ENCODE measurements at places on chromosomes 12 and 14. TPM values are rescaled to one million over a fixed set of nuclear protein-coding genes. Genes with fewer than 3 reads are reported as not detected.

DNA sequence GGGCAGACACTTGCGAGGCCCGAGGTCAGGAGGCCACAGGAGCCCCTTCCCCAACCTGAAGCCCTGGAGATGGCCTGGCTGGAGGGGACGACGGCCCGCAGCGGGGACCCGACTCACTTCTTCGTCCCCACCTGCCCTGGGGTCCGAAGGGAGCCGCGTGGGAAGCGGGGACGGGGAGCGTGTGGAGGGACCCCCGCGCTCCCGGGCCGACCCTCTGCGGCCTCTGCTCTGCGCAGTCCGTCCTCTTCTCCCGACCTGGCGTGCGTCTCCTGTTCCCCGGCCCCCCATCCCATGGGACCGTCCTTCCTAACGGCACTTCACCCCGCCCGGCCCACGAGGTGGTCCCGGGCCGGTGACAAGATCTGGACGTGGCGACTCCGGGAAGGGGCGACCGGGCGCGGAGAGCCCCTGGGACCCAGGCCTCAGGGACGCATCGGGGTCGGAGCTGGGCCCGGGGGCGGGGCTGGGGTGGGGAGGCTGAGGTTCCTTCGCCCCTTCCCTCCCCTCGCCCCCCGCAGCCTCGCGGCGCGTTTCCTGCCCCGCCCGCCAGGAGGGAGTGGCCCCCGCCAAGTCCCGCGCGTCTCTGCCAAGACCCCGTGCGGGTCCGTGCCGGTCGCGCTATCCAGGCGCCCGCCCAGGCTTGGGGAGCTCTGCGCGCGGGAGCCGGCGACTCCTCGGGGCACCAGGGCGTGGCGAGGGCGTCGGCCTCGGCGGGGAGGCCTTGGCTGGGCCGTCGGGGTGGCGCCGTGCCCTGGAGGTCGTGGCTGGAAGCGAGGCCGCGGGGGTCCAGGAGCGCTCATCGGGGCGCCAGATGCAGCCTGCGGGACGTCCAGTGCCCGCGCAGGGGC is 97.1 kb downstream of the TNFAIP2 start:
- H3K27me3 ChIP-seq: peaks cover 51% of the 10 kb centered on the region
- no peak overlapping the region for H3K27ac ChIP-seq
- H3K4me3 ChIP-seq: peak overlapping the region; percentile 0
- H3K4me1 ChIP-seq: peaks cover 9% of the 10 kb centered on the region

DNA sequence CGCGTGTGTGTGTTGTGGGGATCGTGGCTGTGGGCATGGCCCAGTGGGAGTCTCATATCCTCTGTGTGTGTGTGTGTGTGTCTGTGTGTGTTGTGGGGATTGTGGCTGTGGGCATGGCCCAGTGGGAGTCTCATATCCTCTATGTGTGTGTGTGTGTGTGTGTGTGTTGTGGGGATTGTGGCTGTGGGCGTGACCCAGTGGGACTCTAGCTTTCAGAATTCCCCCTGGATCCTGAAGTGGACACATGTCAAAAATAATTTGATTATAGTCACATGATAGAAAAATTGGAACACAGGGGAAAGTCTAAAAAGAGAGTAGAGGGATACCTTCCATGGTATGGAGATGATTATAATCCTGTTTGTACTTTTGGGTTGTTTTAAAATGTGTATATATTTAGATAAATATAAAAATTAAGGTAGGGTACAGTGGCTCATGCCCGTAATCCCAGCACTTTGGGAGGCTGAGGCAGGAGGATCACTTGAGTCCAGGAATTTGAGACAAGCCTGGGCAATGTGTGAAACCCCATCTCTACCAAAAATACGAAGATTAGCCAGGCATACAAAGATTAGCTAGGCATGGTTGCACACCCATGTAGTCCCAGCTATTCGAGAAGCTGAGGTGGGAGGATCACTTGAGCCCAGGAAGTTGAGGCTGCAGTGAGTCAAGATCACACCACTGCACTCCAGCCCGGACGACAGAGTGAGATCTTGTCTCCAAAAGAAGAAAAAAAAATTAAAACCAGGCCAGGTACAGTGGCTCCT is 11.0 kb downstream of the PAPLN start:
- no peak for DNase-seq
- no peaks in the 10 kb centered on the region for H3K36me3 ChIP-seq
- no peaks in the 10 kb centered on the region for H3K4me1 ChIP-seq

GRCh38 chr12:131683266-131684014 is 27.4 kb upstream of the SFSWAP start:
- H3K4me3 ChIP-seq: no peak overlapping the region
- DNase-seq: no peak
- no peak overlapping the region for H3K27ac ChIP-seq
- H3K36me3 ChIP-seq: no peaks in the 10 kb centered on the region
- no peaks in the 10 kb centered on the region for H3K4me1 ChIP-seq

DNA sequence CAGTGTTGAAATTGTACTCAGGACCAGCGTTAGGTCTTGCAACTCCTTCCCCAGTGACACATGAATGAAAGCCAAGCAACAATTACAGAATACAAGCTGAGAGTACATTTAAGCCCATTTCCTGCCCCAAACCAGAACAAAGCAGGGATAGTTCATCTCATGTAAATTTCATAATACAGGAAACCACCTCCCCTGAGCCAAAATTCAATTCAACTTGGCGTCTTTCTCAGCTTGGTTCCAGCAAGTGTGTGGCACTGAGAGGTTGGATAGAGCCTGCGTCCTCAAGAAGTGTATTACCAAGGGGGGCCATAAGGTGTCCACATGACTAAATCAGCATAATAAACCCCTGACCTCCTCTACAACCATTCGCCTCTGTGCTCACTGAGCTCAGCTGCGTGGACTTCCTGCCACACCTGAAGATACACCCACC is 278.9 kb upstream of the CRY1 start:
- no peak overlapping the region for H3K27ac ChIP-seq
- no peaks in the 10 kb centered on the region for H3K36me3 ChIP-seq

DNA sequence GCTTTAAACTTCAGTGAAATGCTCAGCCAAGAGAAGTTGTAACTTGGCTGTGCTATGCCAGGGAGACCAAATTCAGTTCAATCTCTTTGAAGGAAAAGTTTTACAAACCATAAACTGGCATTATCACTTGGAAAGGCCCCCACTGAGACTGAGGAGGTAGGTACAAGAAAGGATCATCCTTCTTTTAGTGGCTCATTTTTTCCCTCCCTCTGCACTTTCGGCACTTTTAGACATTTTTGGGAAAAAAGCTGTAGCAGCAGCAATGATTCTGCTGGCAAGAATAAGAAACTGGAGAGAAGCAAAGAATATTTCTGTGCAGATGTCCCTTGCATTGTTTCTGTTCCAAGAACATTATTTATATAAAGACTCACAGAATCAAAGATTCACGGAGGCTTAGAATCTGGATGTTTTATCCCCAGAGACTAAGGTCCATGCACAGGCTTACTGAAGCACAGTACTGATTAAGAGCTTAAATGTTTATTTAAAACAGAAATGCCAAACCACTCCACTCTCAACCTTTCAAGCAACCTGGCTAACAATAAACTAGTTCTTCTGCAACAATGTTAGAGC is 12.3 kb downstream of the ZC2HC1C start:
- DNase-seq: no peak
- no peaks in the 10 kb centered on the region for H3K27me3 ChIP-seq
- no peaks in the 10 kb centered on the region for H3K4me1 ChIP-seq
- H3K36me3 ChIP-seq: peaks cover 6% of the 10 kb centered on the region

The NID2 gene
- 23.8 TPM for total RNA-seq

The TAS2R10 gene
- not detected for total RNA-seq

The MLH3 gene
- total RNA-seq: 34.8 TPM

The KRT71 gene
- not detected for total RNA-seq

The TMEM63C gene
- total RNA-seq: 44.0 TPM
